Thymus (tissue), 14 donors: ENCODE measurements at places on chromosomes 3 and 15.
A peak's percentile ranks its signal among the peaks of the same experiment; 100 is the strongest.

DNA sequence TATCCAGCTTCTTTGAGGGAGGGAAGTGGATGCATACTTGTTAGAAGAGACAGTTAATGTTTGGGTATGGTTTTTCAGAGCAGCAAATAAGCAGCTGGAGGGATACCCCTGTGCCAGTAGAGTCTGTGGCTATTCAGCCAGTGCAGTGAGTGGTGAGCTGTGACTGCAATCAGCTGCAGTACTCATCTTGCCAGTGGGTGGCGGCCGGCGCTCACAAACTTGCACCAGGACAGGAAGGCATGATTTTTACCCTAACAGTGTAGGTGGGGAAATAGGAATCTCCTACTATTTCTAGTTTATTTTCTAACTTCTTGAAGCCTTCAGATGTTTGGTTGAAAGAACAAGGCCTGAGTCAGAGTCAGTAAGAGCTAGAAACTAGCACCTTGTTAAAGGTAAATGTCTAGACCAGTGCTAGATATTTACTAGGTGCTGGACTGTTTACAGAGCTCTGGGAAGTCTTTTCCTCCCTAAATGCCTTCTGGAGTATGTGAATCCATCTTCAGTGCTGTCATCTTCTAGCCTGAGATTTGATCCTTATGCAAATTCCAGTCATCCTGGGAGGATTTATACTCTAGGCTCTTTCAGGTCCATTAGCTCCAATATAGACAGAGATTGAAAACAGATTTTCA is 23.6 kb downstream of the TIMP4 start:
- no peaks in the 10 kb centered on the region for H3K4me1 ChIP-seq
- H3K27me3 ChIP-seq: no peaks in the 10 kb centered on the region
- no peaks in the 10 kb centered on the region for H3K36me3 ChIP-seq
- H3K27ac ChIP-seq: no peak overlapping the region
- peak; percentile 64 for DNase-seq
- H3K4me3 ChIP-seq: no peak overlapping the region

DNA sequence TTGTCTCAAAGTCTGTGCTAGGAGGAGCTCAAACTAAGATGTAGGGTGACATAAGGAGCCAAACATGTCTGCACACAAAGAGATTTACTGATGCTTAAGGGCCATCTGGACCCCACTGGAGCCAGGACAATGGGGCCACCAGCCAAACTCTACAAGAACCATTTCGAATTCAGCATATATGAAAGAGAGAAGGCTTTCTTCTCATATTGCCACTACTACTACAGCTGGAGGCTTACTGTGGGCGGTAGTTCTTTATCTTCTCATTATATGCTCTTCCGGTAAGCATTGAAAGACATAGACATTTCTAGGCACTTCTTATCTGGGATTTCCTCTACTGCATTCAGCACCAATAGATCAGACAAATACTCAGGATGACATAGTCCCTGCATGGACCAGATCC is 404.4 kb upstream of the PROK2 start:
- DNase-seq: no peak
- no peaks in the 10 kb centered on the region for H3K27me3 ChIP-seq
- no peak overlapping the region for H3K4me3 ChIP-seq
- no peak overlapping the region for H3K27ac ChIP-seq

GRCh38 chr3:113238503-113238902 is 27.1 kb downstream of the BOC start:
- H3K36me3 ChIP-seq: no peaks in the 10 kb centered on the region
- H3K4me1 ChIP-seq: peaks cover 9% of the 10 kb centered on the region
- no peak overlapping the region for H3K4me3 ChIP-seq
- no peak for DNase-seq

DNA sequence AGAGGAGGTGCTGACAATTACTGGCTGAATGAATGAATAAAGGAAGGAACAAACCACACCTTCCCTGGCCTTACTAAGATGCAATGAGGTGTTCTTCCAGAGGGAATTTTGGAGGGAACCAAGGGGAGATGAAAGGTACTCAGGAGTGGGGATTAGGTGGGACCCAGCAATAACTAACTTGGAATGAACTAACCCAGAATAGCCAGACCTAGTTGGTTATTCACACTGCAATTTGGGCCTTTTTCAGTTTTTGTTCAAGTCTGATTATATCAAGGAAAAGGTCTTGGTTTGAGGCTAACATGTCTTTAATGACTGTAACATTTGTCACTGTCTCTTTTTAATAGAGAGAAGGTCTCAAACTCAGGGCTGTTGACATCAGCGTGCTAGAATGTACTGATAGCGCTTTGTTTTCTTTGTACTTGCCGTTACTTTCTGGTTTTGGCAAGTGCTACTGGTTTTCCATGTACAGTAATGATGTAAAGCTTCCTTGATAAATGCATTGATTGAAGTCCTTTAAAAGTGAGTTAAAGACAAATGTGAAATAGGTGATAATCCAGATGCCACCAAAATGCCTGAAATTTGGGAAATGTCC is 3.2 kb upstream of the PLXND1 start:
- no peak for DNase-seq
- H3K27me3 ChIP-seq: no peaks in the 10 kb centered on the region
- no peak overlapping the region for H3K27ac ChIP-seq
- no peak overlapping the region for H3K4me3 ChIP-seq
- no peaks in the 10 kb centered on the region for H3K36me3 ChIP-seq

- H3K4me1 ChIP-seq: no peaks in the 10 kb centered on the region
- no peak overlapping the region for H3K4me3 ChIP-seq
- no peak overlapping the region for H3K27ac ChIP-seq
- no peak for DNase-seq
- H3K27me3 ChIP-seq: no peaks in the 10 kb centered on the region
Observed at GRCh38 chr3:15479400-15480224, 41.9 kb downstream of the COLQ start.

- H3K4me3 ChIP-seq: no peak overlapping the region
- H3K27me3 ChIP-seq: no peaks in the 10 kb centered on the region
- H3K36me3 ChIP-seq: no peaks in the 10 kb centered on the region
- H3K27ac ChIP-seq: no peak overlapping the region
- no peaks in the 10 kb centered on the region for H3K4me1 ChIP-seq
- no peak for DNase-seq
Observed at GRCh38 chr3:99969136-99969535, 145.2 kb downstream of the FILIP1L start.

DNA sequence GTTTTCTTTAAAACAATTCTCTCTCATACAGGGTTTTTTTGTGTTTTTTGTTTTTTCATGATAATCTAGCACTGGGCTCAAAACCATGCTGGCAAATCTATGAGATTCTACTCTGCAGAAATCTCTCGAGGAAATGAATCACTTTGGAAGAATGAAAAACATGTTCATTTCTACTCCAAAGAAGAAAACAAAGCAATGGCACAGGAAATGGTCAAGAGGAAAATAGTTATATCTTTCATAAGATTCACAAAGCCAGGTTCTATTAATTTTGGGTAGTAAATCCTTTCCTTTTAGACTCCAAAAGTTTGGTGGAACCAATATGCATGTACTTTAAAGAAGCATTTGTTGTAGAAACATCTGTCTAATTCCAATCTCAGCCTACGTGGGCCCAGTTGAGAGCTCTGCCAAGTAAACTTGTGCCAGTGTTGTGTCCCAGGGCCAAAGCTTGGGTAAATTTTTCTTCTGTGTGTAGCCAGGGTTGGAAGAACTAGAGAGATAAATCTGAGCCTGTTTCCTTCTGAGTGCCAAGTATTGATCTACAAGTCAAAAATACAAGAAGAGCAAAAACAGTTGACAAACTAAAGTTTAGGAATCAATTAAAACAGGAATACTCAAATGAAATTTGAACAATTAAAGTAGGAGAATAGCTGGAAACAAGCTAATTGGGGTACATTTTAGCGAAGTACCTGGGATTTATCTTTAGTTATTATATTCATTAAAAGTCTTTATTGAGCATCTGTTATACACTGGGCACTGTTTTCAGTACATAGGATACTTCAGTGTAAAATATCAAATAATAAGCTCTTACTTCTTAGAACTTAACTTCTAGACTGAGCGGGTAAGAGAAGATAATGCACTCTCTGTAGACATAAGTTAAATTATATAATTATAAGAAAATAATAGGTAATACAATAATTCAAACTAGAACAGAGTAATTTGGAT is 657.5 kb upstream of the NECTIN3 start:
- DNase-seq: no peak
- no peak overlapping the region for H3K4me3 ChIP-seq
- H3K4me1 ChIP-seq: no peaks in the 10 kb centered on the region
- no peak overlapping the region for H3K27ac ChIP-seq
- no peaks in the 10 kb centered on the region for H3K36me3 ChIP-seq
- H3K27me3 ChIP-seq: no peaks in the 10 kb centered on the region

DNA sequence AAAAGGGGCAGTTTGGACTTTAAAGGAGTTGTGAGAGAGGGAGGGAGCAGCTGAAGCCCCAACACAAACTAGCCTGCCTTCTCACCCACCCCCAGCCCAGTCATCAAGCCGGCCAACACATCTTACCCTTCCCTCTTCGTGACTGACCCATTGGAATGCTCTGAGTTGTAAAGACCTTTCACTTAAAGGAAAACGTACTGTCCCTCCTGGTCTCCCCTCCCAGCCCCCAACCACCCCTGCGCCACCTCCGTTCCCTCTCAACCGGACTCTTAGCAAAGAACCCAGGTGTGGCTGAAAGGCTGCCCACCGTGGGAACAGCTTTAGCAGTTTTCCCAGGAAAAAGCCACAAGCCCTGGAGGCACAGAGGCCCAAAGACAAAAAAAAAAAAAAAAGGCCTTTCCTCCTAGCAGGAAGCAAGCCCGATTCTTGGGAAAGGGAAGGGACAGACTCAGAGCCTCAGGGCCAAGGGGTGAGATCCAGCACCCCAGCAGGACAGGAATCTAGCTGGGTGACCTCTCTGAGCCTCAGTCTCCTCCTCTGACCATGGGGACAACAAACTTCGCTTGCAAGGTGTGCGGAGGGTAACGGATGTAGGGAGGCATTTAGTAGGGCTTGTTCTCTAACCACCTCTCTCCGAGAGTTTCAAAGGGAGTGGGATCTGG is 2.4 kb downstream of the CYP11A1 start:
- H3K27ac ChIP-seq: no peak overlapping the region
- DNase-seq: no peak
- peaks cover 2% of the 10 kb centered on the region for H3K4me1 ChIP-seq

- no peaks in the 10 kb centered on the region for H3K4me1 ChIP-seq
- no peaks in the 10 kb centered on the region for H3K27me3 ChIP-seq
- no peak overlapping the region for H3K4me3 ChIP-seq
Observed at GRCh38 chr3:14941871-14942270, 5.5 kb upstream of the NR2C2 start.

GRCh38 chr3:73490453-73491286 is 134.1 kb downstream of the PDZRN3 start:
- H3K27me3 ChIP-seq: no peaks in the 10 kb centered on the region
- no peak overlapping the region for H3K4me3 ChIP-seq
- no peak overlapping the region for H3K27ac ChIP-seq
- H3K36me3 ChIP-seq: no peaks in the 10 kb centered on the region

- no peak overlapping the region for H3K4me3 ChIP-seq
- H3K27me3 ChIP-seq: no peaks in the 10 kb centered on the region
- H3K36me3 ChIP-seq: no peaks in the 10 kb centered on the region
- no peaks in the 10 kb centered on the region for H3K4me1 ChIP-seq
Observed at GRCh38 chr15:63318344-63318743, 40.9 kb downstream of the APH1B start.

DNA sequence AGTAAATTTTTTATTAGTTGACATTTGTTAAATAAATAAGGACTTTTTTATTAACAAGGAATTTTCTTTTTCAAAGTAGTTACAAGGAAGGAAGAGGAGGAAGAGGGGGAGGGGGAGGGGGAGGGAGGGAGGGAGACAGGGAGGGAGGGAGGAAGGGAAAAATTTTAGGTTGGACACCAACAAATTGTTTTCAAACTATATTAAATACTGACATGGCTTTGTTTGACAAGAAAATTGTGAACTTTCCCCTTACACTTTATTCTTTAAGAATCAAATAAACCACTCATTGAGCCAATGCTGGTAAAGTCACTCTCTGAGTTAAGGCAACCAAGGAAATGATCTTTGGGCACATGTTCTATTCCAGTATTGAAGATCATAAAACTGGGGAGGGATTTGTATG is 115.7 kb upstream of the PPP2R3A start:
- DNase-seq: no peak
- H3K27me3 ChIP-seq: no peaks in the 10 kb centered on the region
- H3K4me1 ChIP-seq: no peaks in the 10 kb centered on the region
- no peak overlapping the region for H3K27ac ChIP-seq
- H3K4me3 ChIP-seq: no peak overlapping the region

- peaks cover 13% of the 10 kb centered on the region for H3K4me1 ChIP-seq
- H3K36me3 ChIP-seq: no peaks in the 10 kb centered on the region
- H3K27me3 ChIP-seq: no peaks in the 10 kb centered on the region
- no peak for DNase-seq
- H3K4me3 ChIP-seq: peak overlapping the region; percentile 57
Observed at GRCh38 chr3:119809249-119810017, 27.5 kb downstream of the NR1I2 start.

DNA sequence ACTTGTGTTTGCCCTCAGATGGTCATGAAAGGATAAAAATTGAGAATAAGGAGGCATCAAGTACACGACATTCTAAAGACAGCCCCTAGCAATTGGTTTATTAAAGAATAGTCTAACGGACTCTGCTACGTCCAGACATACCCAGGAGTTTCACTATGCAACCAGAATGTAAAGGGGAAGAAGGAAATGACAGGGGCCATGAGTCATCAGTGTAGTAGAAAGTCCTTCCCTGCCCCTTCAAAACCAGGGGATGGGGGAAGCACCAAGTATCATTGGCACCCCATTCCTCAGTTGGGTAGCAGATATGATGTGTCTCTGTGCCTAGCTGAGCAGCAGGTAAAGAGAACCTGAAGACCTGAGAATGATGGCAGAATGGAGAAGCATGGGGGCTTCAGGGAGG is 367.4 kb downstream of the IL20RB start:
- no peaks in the 10 kb centered on the region for H3K36me3 ChIP-seq
- no peaks in the 10 kb centered on the region for H3K4me1 ChIP-seq
- no peak for DNase-seq

DNA sequence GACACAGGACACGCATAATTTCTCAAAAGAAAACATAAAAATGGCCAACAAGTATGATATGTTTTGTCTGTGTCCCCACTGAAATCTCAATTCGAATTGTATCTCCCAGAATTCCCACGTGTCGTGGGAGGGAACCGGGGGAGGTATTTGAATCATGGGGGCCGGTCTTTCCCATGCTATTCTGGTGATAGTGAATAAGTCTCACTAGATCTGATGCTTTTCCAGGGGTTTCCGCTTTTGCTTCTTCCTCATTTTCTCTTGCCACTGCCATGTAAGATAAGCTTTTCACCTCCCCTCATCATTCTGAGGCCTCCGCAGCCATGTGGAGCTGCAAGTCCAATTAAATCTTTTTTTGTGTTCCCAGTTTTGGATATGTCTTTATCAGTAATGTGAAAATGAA is 12.1 kb upstream of the POU1F1 start:
- DNase-seq: no peak
- no peaks in the 10 kb centered on the region for H3K4me1 ChIP-seq
- no peaks in the 10 kb centered on the region for H3K27me3 ChIP-seq
- H3K36me3 ChIP-seq: no peaks in the 10 kb centered on the region
- no peak overlapping the region for H3K4me3 ChIP-seq

- no peaks in the 10 kb centered on the region for H3K36me3 ChIP-seq
- DNase-seq: no peak
- no peaks in the 10 kb centered on the region for H3K4me1 ChIP-seq
- no peak overlapping the region for H3K4me3 ChIP-seq
Observed at GRCh38 chr15:36370731-36371112, 208.7 kb upstream of the CDIN1 start.

- H3K27me3 ChIP-seq: no peaks in the 10 kb centered on the region
- no peak for DNase-seq
- H3K27ac ChIP-seq: no peak overlapping the region
- H3K4me3 ChIP-seq: no peak overlapping the region
- no peaks in the 10 kb centered on the region for H3K4me1 ChIP-seq
Observed at GRCh38 chr15:89068325-89068784, 19.9 kb upstream of the ABHD2 start.
